BJ (cell line): ENCODE measurements at places on chromosomes 16 and 17. TPM values are rescaled to one million over a fixed set of nuclear protein-coding genes. Genes with fewer than 3 reads are reported as not detected.

Gene KDM6B
- 0.91 and 1.2 TPM in 2 replicates for polyA plus RNA-seq

DNA sequence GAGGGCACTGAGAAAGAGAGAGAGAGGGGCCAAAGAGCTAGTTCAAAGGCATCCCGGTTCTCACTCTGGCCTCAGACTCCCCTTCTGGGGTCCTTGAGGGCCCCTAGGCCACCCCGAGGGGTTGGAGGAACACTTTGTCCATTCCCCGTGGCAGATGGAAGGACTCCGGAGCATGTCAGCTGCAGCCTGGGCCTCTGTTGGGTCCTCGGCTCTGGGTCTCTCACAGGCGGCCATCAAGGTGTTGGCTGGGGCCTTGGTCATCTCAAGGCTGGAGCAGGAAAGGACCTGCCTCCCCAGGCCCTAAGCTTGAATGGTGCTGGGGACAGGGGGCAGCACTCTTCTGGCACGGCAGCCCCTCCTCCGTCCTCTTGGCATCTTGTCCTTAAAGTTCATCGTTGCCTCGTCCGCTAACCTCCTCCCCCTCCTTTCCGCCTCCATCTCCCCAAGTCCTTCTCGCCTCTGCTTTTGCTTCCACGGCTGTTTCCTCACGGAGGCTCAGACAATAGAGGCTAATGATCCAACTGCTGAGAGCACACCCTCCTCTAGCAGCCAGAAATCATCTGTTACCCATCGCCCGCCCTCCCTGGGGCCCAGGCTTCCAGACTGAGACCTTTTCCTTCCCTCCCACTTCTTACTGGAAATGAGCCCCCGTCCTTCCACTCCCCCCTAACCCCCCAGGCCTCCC is 23.3 kb downstream of the CCR7 start:
- no peak for DNase-seq

DNA sequence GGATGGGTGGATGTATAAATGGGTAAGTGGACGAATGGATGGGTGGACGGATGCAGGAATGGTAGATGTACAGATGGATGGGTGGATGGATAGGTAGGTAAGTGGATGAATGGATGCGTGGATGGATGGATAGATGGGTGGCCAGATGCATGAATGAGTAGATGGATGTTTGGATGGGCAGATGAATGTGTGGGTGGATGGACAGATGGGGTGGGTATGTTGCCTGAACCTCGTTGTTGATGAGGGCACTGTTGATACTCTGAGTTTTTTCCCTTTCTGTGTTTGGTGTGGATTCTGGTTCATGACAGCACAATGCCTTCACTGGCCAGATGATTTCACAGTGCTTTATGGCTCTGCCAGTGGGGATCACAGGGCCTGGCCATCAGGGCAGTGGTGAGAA is 208.3 kb downstream of the NPIPB11 start:
- no peak for DNase-seq

DNA sequence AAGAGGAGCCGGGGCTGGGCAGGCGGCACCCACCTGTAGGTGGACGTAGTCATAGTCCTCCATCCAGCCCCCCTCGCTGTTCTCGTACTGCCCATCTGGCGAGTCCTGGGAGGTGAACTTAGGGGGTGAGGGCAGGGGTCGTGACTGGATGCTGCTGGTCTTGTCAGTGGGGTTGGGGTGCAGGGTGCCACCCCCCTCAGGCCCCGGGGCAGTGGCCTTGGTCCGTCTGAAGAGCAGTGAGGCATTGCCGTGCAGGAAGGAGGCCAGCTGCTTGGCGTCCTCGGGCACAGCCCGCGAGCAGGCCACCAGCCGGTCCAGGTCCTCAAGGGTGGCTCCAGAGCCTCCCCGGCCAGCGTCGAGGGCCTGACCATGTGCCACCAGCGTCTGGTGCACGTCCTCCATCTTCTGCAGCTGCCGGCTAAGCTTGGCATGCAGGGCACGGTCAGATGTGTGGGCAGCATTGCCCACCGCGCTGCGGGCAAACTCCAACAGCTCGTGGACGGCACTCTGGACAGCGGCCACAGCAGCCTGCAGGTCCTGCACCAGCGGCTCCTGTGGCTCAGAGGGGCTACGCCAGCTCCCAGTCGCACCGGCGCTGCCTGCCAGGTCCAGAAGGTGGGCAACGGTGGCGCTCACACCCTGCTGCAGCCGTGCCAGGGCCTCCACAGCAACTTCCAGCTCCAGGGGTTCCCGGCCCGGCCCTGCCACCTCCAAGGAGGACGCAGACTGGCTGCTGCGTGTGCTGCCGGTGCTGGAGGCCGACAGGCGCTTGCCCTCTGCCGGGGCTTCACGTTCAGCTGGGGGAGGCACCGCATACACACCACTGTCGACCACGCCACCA is 16.3 kb downstream of the CTRB1 start:
- DNase-seq: no peak

DNA sequence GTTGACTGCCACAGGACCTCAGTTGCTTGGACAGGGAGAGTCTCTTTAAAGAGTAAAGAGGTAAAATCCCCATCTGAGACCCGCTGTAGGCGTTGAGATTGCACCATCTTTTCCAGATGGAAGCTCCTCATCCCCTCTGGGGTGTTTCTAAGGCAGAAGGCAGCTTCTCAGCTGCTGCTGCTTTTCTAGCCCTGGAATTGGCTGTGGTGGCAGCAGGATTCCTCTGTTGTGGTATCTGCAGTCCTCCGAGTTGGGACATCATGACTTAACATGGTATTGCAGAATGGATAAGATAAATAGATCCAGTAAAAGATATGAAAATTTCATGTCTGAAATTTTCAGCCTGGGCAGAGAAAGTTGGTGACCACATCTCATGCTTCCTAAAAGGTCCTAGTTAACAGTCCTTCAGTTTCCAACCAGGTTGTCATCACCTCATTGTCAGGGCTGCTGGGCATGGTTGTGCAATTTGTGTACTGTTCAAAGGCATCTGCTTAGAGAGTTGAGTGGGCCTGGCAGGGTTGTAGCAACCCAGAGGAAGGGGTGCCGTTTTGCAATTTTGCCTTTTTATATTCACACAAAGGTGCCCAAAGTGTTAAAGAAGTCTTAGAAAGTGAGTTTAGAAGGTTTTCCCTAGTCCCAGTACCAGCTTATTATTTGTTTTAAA is 150.4 kb downstream of the SPECC1 start:
- DNase-seq: no peak
